ENCODE measurements at places on chromosomes 7 and 10.

GRCh38 chr10:126199221-126199998 lies 188.9 kb downstream of the ADAM12 start:
- DNase-seq, result no peak

GRCh38 chr10:132476146-132477065 lies 61.2 kb upstream of the INPP5A start:
- DNase-seq, result no peak

GRCh38 chr7:3057066-3057420 lies 13.4 kb upstream of the CARD11 start:
- no peak for DNase-seq

DNA sequence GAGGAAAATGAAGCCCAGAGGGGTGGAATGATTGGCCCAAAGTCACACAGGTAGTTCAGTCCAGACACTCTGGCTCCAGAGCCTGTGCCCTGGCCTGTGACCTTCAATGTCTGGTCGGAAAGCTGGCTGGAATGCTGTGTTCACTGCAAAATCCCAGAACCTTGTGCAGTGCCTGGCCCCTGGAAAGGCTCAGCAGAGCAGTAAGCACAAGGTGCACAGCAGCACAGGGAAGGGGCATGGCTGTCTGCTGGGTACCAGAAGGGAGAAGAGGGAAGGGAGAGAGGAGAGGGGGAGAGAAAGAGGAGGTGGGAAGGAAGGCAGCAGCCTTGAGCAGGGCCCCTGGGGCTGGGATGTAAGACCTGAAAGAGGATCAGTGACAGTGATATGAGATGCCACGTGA lies 28.4 kb upstream of the C10orf71 start:
- no peak for DNase-seq

DNA sequence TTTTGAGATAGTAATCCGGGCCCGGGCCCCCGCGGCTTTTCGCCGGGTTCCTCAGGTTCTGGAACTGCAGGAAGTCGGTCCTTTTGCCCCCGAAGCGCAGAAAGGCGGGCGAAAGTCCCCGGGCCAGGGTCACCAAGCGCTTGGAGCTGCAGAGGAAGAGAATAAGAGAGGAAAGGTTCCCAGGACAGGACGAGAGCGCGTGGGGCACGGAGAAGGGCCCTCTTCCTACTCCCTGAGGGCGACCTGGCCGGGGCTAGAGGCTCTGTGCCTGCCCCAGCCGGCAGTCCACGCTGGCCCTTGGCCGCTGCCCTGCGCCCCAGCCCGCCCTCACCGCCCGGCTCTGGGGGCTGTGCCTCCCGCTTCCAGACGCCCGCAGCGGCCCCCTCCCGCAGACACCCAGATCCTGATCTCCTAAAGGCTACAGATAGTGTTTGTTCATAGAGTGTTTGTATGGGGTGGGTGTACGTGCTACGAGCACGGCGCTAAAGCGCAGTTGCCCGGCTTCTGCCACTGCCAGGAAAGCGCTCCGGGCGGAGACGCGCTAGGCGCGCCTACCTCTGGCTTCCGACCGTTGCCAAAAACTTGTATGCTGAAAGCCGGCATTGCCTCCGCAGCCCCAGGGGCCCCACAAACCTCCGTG lies 3.2 kb downstream of the HPSE2 start:
- DNase-seq, result no peak

GRCh38 chr7:21149809-21150208 lies 278.1 kb upstream of the SP4 start:
- no peak for DNase-seq

GRCh38 chr7:36262309-36263094 lies 109.4 kb downstream of the EEPD1 start:
- no peak for DNase-seq

DNA sequence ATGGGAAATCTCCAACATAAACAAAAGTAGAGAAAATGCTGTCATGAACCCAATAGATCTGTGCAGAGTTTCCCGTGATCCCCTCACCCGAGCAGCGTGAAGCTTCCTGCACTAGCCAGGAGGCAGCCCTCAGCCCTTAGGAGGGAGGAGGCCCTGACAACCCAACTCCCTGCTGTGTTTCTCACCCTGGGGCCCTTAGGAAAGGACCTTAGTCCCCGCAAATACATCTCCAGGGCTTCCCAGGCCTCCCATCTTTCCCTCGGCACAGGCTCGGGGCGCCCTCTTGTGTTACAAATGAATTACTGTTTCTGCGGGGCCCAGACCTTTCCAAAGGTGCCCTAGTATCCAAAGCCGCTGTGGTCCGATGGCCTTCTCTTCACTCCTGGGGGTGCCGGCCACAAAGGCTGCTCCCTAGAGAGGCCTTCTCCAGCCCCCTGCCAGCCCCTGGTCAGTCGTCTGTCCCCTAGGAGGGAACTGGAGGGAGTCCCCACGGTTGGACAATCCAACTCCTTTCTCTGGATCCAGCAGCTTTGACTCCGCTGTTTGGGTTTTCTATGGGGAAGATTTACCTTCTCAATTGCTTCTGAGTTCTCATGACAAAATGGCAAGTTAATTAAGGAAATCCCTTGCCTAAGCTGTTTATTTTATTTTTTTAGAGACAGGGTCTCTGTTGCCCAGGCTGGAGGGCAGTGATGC lies 49.9 kb upstream of the SH2B2 start:
- DNase-seq, result no peak

- no peak for DNase-seq
Observed at GRCh38 chr10:48951707-48952106, 12.1 kb upstream of the LRRC18 start.

- no peak for DNase-seq
Observed at GRCh38 chr10:129275886-129276285, 191.2 kb upstream of the MGMT start.

DNA sequence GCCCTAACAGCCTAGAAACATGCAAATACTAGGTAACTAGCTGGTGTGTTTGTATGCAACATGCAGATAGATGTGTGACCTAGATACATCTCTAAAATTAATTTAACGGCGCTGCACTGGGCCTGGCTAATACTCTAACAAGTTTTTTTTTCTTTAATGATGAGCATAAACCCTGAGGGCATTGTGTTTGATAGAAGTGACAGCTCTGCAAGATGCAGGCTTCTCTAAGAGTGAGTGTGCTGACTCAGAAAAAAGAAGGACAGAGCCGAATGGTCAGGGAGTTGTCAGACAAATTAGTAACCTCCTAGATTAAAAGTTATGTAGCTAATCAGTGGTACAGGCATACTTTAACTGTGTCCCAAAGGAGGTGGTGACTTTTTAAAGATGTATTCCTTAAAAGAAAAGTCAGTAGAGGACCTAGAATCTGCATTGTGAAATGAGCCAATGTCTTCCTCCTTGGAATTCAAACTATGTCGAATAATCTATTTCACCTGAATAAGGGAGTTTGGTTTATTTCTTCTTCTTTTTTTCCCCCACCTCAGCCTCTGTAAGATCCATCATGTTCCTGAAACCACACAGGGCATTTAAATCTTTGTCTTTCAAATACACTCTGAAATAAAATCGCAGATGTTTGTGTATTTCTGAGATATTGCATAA lies 315.1 kb downstream of the GFRA1 start:
- no peak for DNase-seq

DNA sequence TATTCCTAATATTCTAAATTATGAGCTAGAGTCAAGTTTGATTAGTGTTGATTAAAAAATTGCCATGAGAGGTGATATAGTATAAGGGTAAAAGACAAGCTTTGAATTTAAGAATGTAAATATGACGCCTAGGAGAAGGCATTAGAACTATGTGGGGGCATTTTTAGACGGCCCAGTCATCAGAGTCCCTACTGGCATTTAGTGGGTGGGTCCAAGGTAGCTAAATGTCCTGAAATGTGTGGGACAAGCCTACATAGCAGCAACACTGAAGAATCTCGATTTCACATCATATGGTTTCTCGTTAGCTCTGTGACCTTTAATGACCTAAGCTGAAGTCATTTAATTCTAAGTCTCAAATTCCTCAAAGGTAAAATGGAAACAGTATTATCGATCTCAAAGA lies 133.5 kb downstream of the SGMS1 start:
- DNase-seq, result no peak

DNA sequence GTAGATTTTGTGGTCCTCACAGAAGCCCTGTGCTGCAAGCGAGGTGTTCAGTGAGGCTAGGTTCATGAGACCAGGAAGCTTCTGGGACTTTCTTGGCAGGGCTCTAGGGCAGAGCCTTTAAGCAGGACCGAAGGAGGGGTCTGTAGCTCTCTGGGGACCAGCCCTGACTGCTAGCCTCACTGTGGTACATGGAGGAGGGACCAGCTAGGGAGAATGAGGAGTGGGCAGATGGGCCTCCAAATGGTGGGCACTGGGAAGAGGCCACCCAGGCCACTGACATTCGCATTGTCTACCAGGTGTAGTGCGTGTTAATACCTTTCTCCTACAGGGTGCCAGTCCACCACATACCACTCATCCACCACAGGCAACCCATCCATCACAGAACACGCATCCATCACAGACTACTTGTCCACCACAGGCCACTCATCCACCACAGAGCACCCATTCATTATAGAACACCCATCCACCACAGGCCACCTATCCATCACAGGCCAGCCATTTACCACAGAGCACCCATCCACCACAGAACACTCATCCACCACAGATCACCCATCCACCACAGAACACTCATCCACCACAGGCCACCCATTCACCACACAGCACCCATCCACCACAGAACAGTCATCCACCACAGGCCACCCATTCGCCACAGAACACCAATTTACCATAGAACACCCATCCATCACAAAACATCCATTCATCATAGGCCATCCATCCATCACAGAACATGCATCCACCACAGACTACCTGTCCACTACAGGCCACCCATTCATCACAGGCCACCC lies 31.6 kb upstream of the ZNF488 start:
- DNase-seq, result no peak

- no peak for DNase-seq
Observed at GRCh38 chr7:120052884-120053382, 220.0 kb upstream of the KCND2 start.

DNA sequence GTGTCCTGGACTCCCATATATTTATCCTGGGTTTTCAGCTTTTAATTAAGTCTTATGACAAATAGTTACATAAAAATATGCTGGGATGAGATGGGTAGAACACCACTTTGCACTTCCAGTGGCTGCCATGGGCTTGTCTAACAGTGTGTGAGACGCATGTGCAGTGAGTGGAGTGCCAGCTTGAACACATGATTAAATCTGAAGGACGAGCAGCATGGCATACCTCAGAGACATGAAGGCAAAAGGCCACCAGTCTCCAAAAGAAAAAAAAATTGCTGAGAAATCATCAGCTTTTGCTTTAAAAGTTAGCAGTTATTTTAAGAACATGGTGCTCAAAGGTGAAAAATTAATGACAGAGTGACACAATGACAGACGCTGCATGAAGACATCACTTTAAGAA lies 139.0 kb upstream of the ADCY1 start:
- DNase-seq, result no peak

- DNase-seq, result no peak
Observed at GRCh38 chr7:64541438-64542359, 21.2 kb downstream of the ZNF680 start.

DNA sequence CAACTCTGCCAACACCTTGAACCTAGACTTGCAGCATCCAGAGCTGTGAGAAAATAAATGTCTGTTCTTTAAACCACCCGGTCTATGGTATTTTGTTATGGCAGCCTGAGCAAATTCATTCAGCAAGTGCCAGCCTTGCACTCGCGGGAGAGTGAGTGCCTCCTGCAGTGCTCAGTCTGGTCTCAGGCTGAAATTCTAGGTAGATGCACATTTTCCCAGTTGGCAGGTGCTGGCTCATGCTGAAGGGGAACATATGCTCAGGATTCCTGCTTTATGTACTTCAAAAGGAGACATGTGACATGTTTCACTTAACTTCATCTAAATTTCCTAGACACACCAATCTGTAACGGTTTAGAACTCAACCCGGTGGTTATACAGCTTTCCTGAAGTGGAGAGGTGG lies 170.8 kb downstream of the MGMT start:
- no peak for DNase-seq

- no peak for DNase-seq
Observed at GRCh38 chr10:112687647-112688046, 240.6 kb downstream of the VTI1A start.

- DNase-seq, result no peak
Observed at GRCh38 chr10:58575491-58575890, 62.8 kb downstream of the BICC1 start.

DNA sequence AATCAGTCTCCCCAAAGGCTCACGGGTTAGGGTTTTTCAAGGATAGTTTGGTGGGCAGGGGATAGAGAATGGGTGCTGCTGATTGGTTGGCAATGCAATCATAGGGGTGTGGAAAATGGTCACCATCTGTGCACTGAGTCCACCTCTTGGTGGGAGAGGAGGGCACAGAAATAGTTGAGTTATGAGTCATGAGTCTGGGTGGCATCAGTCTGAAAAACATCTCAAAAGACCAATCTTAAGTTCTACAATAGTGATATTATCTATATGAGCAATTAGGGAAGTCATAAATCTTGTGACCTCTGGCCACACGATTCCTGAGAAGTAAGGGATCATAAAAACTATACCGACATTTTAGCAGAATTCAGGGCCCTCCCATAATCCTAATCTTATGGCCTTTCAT lies 62.7 kb downstream of the LGI1 start:
- no peak for DNase-seq

DNA sequence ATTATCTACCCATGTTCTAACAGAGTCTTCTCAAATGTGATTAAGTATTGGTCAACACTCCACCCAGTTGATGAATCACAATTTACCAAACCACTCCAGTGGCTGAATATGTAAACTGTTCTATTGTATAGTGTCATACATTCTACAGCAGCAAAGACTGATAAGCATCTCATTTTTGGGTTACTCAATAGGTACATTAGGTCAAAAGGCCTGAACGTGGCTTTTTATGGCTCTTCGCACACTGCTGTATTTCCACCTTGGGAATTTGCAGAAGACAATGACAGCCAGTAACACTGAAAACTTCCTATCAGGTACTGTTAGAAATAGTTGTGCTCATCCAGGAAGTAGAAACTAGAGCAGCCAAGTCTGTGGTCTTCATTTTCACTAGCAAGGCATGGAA lies 166.9 kb downstream of the GLI3 start:
- DNase-seq, result no peak

GRCh38 chr7:146804620-146805019 lies 688.0 kb downstream of the CNTNAP2 start:
- no peak for DNase-seq

GRCh38 chr10:97537186-97537869 lies 35.3 kb upstream of the ANKRD2 start:
- no peak for DNase-seq

- DNase-seq, result no peak
Observed at GRCh38 chr10:126813432-126813831, 91.8 kb upstream of the DOCK1 start.

Data from cortex of kidney (tissue), 1 donor.